ENCODE measurements at places on chromosomes 4 and X.
A peak's percentile ranks its signal among the peaks of the same experiment; 100 is the strongest.

- H3K4me1 ChIP-seq = peaks cover 50% of the 10 kb centered on the region
- H3K27ac ChIP-seq = no peak overlapping the region
- no peaks in the 10 kb centered on the region for H3K27me3 ChIP-seq
- H3K4me3 ChIP-seq = no peak overlapping the region
- no peak for DNase-seq
- no peaks in the 10 kb centered on the region for H3K36me3 ChIP-seq
Observed at GRCh38 chr4:145485120-145485519, 3.5 kb downstream of the SMAD1 start.

DNA sequence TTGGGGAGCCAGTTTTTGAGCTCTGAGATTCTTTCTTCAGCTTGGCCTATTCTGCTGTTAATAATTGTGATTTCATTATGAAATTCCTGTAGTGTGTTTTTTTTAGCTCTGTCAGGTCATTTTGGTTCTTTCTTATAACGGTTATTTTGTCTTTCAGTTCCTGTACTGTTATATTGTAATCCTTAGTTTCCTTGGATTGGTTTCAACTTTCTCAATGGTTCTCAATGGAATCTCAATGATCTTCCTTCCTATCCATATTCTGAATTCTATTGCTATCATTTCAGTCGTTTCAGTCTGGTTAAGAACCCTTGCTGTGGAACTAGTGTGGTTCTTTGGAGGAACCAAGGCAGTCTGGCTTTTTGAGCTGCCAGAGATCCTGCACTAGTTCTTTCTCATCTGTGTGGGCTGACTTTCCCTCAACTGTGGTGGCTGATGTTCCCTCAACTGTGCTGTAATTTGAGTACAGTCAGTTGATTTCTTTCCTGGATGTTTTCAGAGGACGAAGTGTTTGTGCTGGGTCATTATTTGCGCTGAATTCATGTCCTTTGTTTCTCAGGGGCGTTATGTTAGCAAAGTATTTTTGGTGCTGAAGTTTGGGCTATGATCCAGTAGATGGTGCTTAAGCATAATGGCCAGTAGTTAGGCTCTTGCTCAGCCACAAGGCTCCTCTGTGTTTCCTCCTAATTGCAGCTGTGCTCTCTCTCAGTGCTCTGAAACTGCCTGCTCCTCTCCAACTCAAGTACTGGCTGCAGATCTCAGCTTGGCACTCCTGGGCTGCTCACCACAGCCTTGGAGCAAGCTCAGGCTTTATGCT is 27.5 kb downstream of the ENPEP start:
- H3K4me3 ChIP-seq = no peak overlapping the region
- no peak overlapping the region for H3K27ac ChIP-seq
- no peak for DNase-seq
- no peaks in the 10 kb centered on the region for H3K4me1 ChIP-seq
- H3K27me3 ChIP-seq = no peaks in the 10 kb centered on the region

- H3K27me3 ChIP-seq = no peaks in the 10 kb centered on the region
- H3K27ac ChIP-seq = peak overlapping the region; percentile 84
- DNase-seq = peak; percentile 82
Observed at GRCh38 chrX:3345281-3346191, 916 bp downstream of the MXRA5 start.

GRCh38 chrX:819684-820083 is 189.1 kb downstream of the SHOX start:
- no peaks in the 10 kb centered on the region for H3K27me3 ChIP-seq
- no peak overlapping the region for H3K27ac ChIP-seq
- DNase-seq = no peak
- no peaks in the 10 kb centered on the region for H3K36me3 ChIP-seq

DNA sequence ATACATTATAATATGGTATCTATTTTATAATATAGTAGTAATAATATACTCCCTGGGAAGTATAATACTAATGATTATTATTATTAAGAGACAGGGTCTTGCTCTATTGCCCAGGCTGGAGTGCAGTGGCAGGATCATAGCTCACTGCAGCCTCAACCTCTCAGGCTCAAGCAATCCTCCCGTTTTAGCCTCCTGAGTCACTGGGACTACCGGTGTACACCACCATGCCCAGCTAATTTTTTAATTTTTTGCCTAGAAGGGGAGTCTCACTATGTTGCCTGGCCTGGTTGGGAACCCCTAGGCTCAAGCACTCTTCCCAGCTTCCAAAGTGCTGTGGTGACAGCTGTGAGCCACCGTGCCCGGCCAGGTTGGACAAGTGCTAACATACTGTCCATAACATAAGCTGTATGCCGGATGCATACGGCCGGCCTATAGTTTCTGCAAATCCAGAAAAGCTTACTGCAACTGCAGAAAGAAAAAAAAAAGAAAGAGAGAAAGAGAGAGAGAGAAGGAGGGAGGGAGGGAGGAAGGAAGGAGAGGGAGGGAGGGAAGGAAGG is 94.2 kb upstream of the PPP2R3B start:
- H3K36me3 ChIP-seq = no peaks in the 10 kb centered on the region
- H3K27ac ChIP-seq = no peak overlapping the region
- H3K4me1 ChIP-seq = no peaks in the 10 kb centered on the region
- H3K27me3 ChIP-seq = no peaks in the 10 kb centered on the region
- no peak for DNase-seq

DNA sequence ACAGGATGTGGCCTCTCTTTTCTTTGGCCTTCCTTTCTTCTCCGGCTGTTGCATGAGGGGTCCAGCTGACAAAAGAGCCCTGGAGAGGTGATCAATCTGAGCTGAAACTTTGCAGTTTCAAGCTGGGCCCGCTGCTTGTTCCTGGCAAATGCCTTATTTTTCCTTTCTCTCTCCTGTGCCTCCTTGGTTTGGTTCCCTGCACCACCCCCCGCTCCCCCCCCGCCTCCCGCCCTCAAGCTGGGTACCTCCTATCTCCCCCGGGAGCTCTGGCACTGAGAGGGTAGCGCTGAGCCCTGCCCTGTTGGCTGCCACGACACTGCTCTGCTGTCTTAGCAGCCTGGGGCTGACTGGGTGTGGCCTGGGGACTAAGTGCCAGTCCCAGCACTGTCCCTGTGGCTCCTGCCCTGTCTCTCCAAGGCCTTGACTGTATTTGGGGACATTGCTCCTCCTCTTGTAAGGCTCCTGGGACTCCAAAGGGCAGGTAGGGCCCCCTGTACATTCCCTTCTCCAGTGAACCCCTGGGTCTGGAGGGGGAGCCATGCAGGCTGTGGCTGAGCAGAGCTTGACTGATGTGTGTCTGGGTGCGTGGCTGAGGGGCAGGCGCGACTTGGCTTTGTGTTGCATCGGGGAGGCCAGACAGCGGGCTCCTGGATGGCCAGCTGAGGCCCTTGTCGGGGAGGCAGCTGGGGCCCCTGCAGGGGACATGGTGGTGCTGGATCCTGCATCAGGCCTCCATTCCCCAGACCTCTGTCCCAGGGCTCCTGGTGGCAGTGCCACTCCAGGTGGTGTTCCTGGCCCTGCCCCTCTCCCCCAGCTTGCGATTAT is 1.1 kb downstream of the PLXNA3 start:
- H3K4me3 ChIP-seq = no peak overlapping the region
- DNase-seq = no peak
- H3K36me3 ChIP-seq = no peaks in the 10 kb centered on the region
- peak overlapping the region; percentile 46 for H3K27ac ChIP-seq
- H3K4me1 ChIP-seq = no peaks in the 10 kb centered on the region

DNA sequence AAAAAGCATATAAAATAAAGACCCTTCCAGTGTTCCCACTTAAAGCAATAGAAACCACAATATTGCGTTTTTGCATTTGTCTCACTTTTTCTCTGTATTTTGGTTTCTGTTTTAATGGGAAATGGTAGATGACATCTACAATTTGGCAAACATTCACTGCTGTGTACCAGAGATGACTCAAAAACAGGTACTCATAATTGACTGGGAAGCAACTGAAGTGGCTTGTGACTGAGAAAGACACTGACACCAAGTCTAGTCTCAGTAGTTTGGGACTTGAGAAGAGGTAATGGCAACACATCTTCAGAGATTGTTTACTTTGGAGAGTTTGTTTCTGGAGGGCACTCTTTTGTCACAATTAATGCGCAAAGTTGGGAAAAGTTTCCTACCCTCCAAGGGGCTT is 42.0 kb downstream of the AREG start:
- H3K36me3 ChIP-seq = no peaks in the 10 kb centered on the region
- H3K4me1 ChIP-seq = no peaks in the 10 kb centered on the region
- H3K27me3 ChIP-seq = no peaks in the 10 kb centered on the region
- H3K4me3 ChIP-seq = no peak overlapping the region
- no peak overlapping the region for H3K27ac ChIP-seq
- no peak for DNase-seq

GRCh38 chr4:16814361-16814760 is 84.1 kb downstream of the LDB2 start:
- no peak overlapping the region for H3K4me3 ChIP-seq
- DNase-seq = no peak
- H3K27ac ChIP-seq = no peak overlapping the region
- H3K36me3 ChIP-seq = no peaks in the 10 kb centered on the region
- no peaks in the 10 kb centered on the region for H3K4me1 ChIP-seq
- H3K27me3 ChIP-seq = no peaks in the 10 kb centered on the region

GRCh38 chr4:140704964-140705363 is 51.2 kb downstream of the TBC1D9 start:
- H3K4me1 ChIP-seq = peaks cover 25% of the 10 kb centered on the region
- no peak for DNase-seq
- no peaks in the 10 kb centered on the region for H3K27me3 ChIP-seq
- no peak overlapping the region for H3K4me3 ChIP-seq

DNA sequence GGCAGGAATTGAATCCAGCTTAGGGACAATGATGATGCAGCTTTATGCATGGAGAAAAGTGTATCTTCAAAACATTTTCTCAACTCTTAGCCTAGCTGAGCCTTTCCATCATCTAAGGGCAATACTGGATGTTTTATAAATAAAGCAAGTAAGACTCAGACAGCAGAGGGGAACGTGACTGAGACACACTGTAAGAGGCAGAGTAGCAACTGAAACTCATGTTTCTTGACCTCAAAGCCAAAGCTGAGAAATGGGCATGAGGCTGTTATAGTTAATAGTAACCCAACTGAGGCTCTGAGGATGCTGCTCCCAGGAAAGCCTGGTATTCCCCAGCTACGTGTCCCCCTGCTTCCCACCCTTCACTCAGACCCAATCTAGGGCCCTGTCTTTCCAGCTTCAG is 44.6 kb downstream of the ARHGEF9 start:
- H3K4me1 ChIP-seq = no peaks in the 10 kb centered on the region
- no peak for DNase-seq
- H3K4me3 ChIP-seq = no peak overlapping the region
- no peaks in the 10 kb centered on the region for H3K27me3 ChIP-seq

GRCh38 chr4:110120506-110120905 is 77.9 kb downstream of the ELOVL6 start:
- H3K36me3 ChIP-seq = no peaks in the 10 kb centered on the region
- H3K4me1 ChIP-seq = no peaks in the 10 kb centered on the region
- no peaks in the 10 kb centered on the region for H3K27me3 ChIP-seq

DNA sequence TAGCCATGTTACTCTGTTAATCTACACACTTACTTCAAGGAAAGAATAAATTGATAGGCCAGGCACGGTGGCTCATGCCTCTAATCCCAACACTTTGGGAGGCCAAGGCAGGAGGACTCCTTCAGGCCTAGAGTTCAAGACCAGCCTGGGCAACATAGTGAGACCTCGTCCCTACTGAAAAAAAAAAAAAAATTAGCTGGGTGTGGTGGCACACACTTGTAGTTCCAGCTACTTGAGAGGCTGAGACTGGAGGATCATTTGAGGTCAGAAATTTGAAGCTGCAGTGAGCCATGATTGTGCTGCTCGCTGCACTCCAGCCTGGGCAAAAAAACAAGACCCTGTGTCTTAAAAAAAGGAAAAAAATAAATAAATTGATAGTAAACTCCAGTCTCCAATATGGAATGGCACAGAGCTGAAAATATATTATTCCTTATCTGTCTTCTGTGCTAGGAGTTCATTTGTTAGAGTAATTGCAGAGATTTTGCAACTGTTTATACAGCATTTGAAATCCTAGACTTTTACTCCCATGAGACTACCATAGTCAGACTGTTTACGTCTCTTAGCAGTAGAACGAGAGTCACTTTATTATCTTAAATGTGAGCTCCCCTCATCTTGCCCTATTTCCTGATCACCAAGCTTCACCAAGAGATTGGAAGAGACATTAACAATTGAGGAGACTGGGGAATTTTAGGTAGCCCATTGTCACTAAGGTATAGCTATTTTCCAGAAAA is 18.8 kb upstream of the TMEM131L start:
- DNase-seq = no peak
- H3K27ac ChIP-seq = no peak overlapping the region
- no peak overlapping the region for H3K4me3 ChIP-seq
- H3K4me1 ChIP-seq = peaks cover 8% of the 10 kb centered on the region
- no peaks in the 10 kb centered on the region for H3K27me3 ChIP-seq

GRCh38 chr4:7161721-7162214 is 30.6 kb upstream of the SORCS2 start:
- peaks cover 35% of the 10 kb centered on the region for H3K4me1 ChIP-seq
- H3K27me3 ChIP-seq = no peaks in the 10 kb centered on the region
- H3K36me3 ChIP-seq = no peaks in the 10 kb centered on the region
- peak; percentile 88 for DNase-seq
- H3K27ac ChIP-seq = peak overlapping the region; percentile 61

DNA sequence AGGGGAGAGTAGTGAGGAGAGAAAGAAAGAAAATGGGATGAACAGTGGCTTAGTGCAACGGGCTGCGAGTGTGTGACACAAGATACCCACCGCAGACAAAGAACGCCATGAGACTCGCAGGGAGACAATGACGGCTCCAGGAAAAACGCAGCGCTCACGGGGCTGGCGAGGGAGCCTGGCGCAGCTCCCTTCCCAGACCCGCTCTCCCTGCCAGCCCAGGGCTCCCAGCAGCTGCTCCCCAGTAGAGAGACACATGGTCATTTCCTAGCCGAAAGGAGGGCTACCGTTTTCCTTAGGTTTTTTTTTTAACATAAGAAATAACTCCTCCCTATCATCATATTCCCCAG is 149.5 kb downstream of the MAML3 start:
- H3K27me3 ChIP-seq = no peaks in the 10 kb centered on the region
- H3K4me3 ChIP-seq = no peak overlapping the region
- peak overlapping the region; percentile 27 for H3K27ac ChIP-seq
- H3K36me3 ChIP-seq = no peaks in the 10 kb centered on the region
- peak; percentile 75 for DNase-seq

GRCh38 chr4:38140643-38141203 is 180.5 kb downstream of the PTTG2 start:
- peaks cover 20% of the 10 kb centered on the region for H3K4me1 ChIP-seq
- H3K27me3 ChIP-seq = no peaks in the 10 kb centered on the region
- no peaks in the 10 kb centered on the region for H3K36me3 ChIP-seq
- peak overlapping the region; percentile 5 for H3K27ac ChIP-seq
- H3K4me3 ChIP-seq = no peak overlapping the region

GRCh38 chr4:108117418-108118182 is 51.1 kb downstream of the LEF1 start:
- no peaks in the 10 kb centered on the region for H3K36me3 ChIP-seq
- no peak overlapping the region for H3K4me3 ChIP-seq
- no peak overlapping the region for H3K27ac ChIP-seq
- no peaks in the 10 kb centered on the region for H3K27me3 ChIP-seq
- peak; percentile 4 for DNase-seq
- H3K4me1 ChIP-seq = peaks cover 4% of the 10 kb centered on the region
